T-cell (primary cell): ENCODE measurements at places on chromosomes 1 and 21. TPM values are rescaled to one million over a fixed set of nuclear protein-coding genes. Genes with fewer than 3 reads are reported as not detected.

Gene MIXL1
- total RNA-seq, result not detected

Gene ZBTB8B
- not detected for total RNA-seq

Gene TINAGL1
- total RNA-seq, result 0.44 TPM

Gene KPRP
- not detected for total RNA-seq

Gene CLDN17
- not detected for total RNA-seq

Gene POU3F1
- total RNA-seq, result 0.64 TPM

Gene WNT9A
- total RNA-seq, result 0.12 TPM

Gene CD84
- 97.4 TPM for total RNA-seq

Gene FAM72D
- not detected for total RNA-seq

Gene RCAN3
- total RNA-seq, result 149 TPM

Gene RCOR3
- 62.0 TPM for total RNA-seq

Gene NEK2
- total RNA-seq, result 0.37 TPM

Gene BCL2L15
- 1.2 TPM for total RNA-seq

Gene MROH7
- 0.39 TPM for total RNA-seq

Gene S100A1
- not detected for total RNA-seq

Gene IL22RA1
- total RNA-seq, result 0.15 TPM

Gene PLA2G2F
- not detected for total RNA-seq

Gene HTR6
- 0.23 TPM for total RNA-seq

Gene SLC45A3
- 0.57 TPM for total RNA-seq

Gene TP73
- not detected for total RNA-seq

Gene SPATA46
- total RNA-seq, result not detected

Gene ST6GALNAC3
- 0.33 TPM for total RNA-seq

Gene ANGPTL3
- total RNA-seq, result not detected

Gene GUK1
- total RNA-seq, result 201 TPM

Gene EPHA8
- not detected for total RNA-seq

Gene CELA3B
- not detected for total RNA-seq

Gene RHBDL2
- total RNA-seq, result not detected

Gene TEX38
- total RNA-seq, result not detected

Gene TLR5
- total RNA-seq, result 3.6 TPM
